ENCODE measurements at places on chromosomes 1 and 21. TPM values are rescaled to one million over a fixed set of nuclear protein-coding genes. Genes with fewer than 3 reads are reported as not detected.

- no peak for DNase-seq
These were observed 268.6 kb downstream of the SETD4 start for GRCh38 chr21:35791541-35792325.

FCRLB gene
- 0.52 TPM for total RNA-seq

- no peak for DNase-seq
These were observed 319.0 kb upstream of the SNX7 start for GRCh38 chr1:98342566-98342965.

RAP1GAP gene
- not detected for total RNA-seq

DNA sequence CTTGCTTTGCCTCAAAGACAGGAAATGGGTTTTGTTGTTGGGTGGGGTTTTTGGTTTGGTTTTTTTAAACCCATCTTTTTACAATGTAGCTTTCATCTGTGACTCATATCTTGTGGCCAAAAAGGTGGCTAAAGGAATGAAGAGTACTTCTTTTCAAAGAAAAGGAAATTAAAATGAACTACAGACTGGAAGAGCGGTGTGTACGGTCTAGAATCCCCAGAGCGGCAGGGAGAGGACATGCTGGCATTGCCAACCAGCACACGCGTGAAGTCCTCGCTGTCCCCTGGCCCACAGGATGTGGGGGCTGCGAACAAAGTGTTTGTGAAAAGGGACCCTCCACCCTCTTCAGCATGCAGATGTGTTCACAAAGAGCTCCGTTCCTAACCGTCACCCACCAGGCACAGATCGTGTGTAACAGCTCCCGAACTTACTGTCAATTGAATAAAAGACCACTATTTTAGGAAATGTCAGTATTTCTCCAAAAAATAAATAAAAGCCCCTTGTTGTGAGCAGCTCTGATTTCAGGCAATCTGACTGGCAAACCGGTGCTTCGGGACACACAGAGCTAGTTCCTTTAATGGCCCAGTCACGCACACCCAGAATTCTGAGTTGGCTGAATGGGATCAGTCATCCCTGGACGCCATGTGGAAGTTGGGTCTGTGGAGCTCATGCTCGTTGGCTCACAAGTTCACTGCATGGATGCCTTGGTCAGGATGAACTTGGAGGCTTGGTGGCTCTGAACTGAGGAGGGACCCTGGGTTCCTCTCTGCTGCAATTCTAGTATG lies 602.9 kb downstream of the NPHP4 start:
- no peak for DNase-seq

DNA sequence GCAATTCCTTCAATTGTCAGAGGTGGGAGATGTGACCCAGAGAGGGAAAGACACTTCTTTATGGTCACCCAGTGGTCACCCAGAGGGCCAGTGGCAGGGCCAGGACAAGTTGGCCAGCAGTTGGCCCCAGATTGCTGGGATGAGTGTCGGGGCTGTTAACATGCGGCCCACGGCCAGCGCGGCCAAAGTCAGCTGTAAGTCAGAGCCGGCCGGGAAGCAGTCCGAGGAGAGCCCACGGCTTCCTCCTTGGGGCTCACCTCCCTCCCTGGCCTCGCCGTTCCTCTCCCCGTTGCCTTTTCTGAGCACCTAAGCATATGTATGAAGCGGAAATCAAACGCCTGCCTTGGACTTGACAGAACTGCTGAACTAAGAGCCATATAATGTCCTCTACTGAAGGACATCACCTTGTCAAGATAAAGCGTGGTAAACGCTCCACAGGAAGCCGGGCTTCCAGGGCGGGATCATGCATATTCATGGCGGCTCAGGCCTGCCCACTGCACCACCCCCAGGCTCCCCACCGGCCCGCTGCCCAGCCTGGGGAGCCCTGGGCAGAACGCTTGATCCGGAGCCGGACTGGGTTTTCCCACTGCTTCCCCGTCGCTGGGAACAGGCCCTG lies 245.4 kb upstream of the POU3F1 start:
- no peak for DNase-seq

DNA sequence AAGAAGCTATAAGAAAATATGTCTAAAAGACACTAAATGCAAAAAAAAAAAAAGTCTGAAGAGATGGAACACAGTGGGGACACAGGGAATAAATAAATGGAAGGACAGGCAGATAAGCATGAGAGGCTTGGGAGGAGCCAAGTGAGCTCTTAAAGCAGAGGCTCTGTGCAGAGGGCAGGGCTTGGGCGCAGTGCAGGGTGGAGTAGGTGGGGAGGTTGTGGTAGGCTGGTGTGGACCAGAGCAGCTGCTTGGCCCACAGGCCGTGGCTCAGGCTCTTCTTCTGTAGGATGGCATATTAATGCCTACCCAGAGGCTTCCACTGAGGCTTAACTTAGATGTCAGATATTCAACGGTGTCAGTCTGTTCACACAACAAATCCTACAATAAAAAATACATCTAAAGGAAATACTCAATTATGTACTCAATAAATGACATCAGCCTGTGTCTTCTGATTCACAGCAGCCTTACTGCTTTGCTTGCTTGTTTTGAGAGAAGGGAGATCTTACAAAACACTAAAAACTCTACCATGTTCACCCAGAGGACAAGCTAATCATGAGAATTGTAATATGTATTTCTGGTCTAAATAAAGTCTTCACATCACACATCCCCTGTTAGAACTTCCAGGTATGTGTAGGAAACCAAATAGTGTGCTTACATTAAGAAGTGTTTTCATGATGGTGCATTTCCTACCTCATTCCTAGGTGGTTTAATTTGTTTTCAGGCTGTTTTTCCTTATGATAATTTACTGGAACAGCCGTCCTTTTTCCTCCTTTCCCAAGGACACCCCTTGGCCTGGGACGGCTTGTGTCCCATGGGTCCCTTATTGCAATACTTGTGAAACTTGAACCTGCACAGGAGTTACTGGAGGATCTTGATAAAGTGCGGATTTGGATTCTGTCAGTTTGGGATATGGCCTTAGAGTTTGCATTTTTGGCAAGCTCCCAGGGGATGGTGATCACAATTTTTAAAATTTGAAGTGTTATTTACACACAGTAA lies 24.9 kb downstream of the DIP2A start:
- DNase-seq, result no peak

GRCh38 chr1:97668945-97669344 lies 251.9 kb downstream of the DPYD start:
- DNase-seq, result no peak

KCNE2 gene
- total RNA-seq, result not detected

CYP4X1 gene
- total RNA-seq, result under 0.01 TPM

C1QB gene
- 37.9 TPM for total RNA-seq

DNA sequence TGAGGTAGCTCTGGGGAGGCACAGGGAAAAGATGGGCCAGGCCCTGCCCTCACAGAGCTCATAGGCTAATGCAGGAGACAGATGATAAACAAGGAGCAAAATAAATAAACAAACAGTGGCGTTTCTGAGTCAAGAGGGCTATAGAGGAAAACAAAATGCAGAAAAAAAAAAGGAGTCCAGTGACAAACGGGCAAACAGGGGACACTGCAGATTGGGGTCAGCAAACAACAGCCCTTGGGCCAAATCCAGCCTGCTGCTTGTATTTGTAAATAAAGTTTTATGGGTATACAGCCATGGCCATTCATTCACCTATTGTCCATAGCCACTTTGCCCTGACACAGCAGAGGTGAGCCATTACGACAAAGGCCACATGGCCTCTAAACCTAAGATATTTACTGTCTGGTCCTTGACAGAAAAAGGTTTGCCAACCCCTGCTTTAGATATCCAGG lies 19.1 kb upstream of the PINK1 start:
- DNase-seq, result no peak

DNA sequence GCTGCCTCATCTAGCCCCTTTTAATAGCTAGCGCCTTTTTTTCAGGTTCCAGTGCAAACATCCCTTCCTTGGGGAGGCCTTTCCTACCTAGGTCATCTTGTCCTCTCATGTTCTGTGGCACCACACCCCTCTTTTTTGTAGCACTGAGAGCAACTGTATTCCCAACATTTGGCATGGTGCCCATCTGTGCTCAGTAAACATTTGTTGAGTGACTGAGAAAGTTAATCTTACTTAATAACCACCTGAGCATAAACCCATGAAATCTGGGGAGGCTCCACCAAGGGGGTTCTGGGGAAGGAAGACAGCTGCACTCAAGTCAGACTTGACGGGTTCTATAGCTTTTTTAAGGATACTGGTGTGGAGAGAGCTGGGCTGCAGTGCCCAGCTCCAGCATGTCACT lies 90.0 kb downstream of the NOS1AP start:
- DNase-seq, result no peak

DNA sequence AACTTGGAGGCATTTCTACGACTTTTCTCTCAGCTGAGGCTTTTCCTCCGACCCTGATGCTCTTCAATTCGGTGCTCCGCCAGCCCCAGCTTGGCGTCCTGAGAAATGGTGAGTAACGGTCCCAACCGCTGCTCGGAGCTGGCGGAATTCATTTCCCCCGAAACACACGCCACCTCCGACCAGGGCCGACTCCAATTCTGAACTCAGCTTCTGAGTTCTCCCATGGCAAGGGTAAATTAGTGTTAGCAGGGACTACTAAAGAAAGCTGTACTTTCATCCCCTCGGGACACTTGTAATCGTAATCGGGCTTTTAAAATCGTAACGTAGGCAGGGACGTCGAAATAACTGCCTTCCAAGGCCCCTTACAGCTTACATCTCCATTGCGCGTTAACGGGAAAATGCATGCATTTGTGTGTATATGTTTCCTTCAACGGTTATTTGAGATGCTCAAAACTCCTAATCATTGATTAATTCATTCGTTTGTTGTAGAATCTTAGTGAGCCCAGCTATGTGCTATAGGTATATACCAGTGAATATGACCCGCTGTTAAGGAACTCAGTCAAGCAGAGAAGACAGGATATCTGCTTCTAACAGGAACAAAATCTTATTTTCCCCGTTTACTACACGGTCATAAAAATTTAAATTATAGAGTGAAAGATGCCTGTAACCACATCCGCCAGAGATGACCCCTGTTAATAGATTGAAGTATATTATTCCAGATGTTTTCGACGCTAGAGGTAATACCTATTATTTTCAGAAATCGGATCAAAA lies 472 bp downstream of the DTL start:
- no peak for DNase-seq

- DNase-seq, result no peak
These were observed 10.7 kb upstream of the DNMT3L start for GRCh38 chr21:44272284-44272858.

CLDN17 gene
- total RNA-seq, result not detected

CELA3B gene
- total RNA-seq, result not detected

- DNase-seq, result no peak
These were observed 63.3 kb downstream of the MEF2D start for GRCh38 chr1:156437037-156437867.

GRCh38 chr21:42191696-42192595 lies 27.0 kb upstream of the ABCG1 start:
- no peak for DNase-seq

CFHR3 gene
- 0.61 TPM for total RNA-seq

GRCh38 chr1:21652937-21653743 lies 16.0 kb downstream of the RAP1GAP start:
- no peak for DNase-seq

PPIAL4G gene
- total RNA-seq, result 0.12 TPM

OSCP1 gene
- total RNA-seq, result 2.4 TPM

- DNase-seq, result peak; percentile 26
These were observed at the start of gene PADI2 for GRCh38 chr1:17119076-17119772. Gene PADI2, minus strand, starts transcription at chr1:17119451. Its CDS starts 80 bp downstream, at chr1:17119371.

GRCh38 chr21:35699361-35699760 lies 361.0 kb downstream of the SETD4 start:
- no peak for DNase-seq

GRCh38 chr1:110393691-110394492 lies 3.1 kb upstream of the SLC16A4 start:
- no peak for DNase-seq

DNA sequence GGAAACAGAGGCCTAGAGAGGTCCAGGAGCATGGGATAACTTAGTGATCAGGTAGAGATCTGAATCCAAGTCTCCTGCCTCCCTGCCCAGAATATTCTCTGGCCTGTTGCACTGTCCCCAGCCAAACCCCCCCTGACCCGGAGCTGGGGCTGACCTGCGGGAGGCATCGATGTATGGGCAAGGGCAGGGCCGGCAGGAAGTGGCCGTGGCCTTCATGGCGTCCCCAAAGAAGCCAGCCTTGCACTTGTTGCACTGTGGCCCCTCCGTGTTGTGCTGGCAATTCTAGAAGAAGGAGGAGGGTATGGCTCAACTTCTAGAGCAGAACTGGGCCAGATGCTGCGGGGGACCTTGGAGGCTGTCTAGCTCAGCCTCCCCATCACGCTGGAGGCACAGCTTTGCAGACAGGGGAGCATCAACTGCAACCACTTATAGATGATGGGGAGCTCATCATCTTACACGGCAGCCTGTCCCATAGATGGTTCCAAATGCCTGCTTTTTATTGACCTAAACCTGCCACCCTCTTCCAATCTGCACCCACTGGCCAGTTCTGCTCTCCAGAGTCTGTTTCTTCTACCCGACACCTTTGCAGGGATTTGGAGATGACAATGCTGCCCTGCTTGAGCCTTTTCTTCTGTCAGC lies 58.2 kb downstream of the HSPG2 start:
- DNase-seq, result no peak

DNA sequence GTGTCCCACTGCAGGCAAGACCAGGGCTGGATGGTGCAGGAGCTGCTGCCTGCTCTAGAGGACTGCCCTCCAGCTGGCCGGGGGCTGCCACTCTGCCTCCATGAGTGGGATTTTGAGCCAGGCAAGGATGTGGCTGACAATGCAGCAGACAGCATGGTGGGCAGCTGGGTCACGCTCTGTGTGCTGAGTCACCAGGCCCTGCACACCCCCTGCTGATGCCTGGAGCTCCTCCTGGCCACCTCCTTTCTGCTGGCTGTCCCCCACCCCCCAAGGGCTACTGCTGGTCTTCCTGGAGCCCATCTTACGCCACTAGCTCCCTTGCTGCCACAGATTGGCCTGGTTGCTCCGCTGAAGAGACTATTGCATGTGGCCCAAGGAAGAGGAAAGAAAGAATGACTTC lies 3.9 kb upstream of the ZSCAN20 start:
- DNase-seq, result no peak

OPRD1 gene
- 0.07 TPM for total RNA-seq

OLFML3 gene
- 302 TPM for total RNA-seq

DNA sequence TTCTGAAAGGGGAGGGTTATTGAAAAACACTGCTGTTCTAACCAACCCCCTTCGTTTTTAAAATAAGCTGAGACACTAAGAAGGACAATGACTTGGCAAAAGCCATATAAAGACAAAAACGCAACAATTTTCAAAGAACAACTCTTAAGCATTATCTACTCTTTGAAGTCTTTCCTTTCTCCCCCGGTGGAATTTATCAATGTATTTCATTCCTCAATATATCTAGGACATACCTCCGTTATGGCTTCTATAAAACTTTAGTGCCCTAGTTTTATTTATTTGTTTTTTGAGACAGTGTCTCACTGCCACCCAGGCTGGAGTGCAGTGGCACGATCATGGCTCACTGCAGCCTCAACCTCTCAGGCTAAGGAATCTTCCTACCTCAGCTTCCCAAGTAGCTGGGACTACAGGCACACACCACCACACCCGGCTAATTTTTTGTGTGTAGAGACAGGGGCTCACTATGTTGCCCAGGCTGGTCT lies 3.2 kb downstream of the NRDC start:
- no peak for DNase-seq

TGFBR3 gene
- 388 TPM for total RNA-seq

LDLRAD2 gene
- not detected for total RNA-seq
